ENCODE measurements at places on chromosomes 12 and 14.
A peak's percentile ranks its signal among the peaks of the same experiment; 100 is the strongest.

- no peak for DNase-seq
Observed at GRCh38 chr12:102962986-102963385, 5.5 kb downstream of the ASCL1 start.

DNA sequence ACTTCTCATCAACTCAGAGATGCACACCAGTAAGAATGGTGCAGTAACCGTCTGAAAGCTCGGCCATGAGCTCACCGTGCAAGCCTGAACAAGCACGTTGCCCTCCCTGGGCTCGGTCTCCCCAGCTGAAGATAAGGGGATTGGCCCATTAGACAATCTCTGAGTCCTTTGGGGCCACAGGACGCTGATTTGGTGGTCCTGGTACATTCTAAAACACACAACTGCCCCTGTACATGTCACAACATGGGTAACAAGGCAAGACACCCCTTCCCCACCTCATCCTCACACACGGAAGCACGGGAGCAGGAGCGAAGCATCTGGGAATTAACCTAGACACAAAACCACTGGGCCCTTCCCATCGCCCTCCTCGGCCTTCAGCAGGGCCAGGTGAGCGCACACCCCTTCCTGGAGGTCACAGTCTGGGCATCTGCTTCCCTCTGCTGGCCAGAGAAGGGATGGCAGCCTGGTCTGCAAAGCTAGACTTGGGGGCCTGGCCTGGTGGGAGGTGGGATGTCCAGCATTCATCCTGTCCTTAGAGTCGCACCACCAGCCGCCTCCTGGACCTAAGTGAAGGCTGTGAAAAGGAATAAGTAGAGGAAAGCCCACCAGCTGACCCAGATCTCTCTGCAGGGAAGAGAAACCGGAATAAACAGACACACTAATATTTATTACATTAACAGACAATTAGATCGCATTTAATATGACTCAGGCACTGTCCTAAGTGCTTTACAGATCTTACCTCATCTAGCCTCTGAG is 18.9 kb upstream of the SMUG1 start:
- peak; percentile 63 for DNase-seq

- DNase-seq: no peak
Observed at GRCh38 chr12:4579305-4580102, 17.5 kb downstream of the DYRK4 start.

DNA sequence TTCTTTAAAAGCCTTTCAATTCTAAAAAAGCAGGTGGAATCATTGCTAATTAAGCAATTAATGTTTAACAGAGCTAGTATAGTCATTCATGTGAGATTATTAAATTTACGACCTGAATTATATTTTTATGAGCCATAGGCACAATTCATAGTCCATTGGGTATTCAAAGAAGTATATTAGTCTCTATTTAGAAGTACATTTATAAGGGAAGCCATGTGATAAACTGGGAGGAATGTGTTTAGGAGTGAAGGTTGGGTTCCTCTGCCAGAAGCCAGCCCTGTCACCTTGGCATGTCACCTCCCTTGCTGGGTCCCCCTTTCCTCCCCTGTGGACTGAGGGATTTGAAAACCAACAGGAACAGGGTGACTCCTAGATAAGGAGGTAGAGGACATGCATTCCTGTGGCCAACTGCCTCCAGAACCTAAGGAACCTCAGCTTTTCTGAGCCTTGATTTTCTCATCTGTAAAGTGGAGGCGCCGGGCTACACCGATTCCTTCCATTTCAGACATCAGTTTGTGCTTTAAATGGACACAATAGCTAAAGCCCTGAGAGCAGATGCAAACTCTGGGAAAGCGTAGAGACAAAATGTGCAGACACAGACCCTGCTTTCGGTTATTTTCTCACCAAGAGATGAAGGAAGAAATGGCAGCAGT is 5.4 kb upstream of the KRT2 start:
- DNase-seq: no peak

DNA sequence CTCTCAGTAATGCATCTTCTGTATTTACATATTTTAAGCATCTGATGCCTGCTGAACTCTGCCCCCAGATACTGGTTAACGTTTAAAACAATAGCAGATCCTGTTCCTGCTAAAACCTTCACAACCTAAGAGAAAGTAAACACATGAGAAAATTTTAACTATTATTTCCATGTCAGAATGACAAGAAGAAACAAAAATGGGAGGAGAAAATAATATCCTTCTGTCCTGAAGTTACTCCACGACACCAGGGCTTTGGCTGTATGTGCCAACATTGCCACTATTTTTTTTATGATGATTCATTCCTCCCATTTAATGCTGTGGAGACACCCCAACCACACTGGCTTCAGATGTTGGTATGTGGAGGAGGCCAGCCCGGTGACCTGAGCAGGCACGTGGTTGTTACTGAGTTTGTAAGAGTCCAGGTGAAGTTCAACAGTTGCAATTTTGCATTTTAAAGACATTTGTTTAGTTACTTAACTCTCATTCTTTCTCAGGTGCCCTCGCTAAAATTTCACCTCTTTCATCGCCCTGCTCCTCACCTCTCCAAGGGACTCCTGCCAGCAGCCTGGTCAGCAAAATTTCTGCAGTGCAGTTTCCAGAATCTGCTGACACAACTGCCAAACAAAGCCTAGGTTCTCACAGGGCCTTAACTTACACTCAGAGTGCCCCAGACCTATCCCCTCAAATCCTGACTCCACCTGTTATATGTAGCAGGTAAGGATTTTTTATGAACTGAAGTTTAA is 65.5 kb upstream of the SLCO1C1 start:
- no peak for DNase-seq

DNA sequence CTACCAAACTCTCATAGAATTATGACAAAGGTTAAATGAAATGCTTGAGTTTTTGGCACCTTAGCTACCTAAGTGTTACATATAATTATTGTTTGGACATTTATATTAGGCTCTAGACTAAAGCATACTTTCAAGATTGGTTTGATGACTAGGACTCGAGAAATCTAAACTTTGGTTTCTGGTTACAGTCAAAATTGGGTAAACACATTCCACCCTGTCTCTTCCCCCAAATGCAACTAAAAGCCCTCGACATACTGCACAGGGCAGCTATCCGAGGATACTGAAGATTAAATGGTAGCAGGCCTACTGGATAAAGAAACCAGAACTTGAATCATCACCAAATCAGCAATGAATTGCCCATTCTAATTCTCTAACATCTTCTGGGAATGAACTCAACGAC is 369.1 kb downstream of the PRKD1 start:
- no peak for DNase-seq

DNA sequence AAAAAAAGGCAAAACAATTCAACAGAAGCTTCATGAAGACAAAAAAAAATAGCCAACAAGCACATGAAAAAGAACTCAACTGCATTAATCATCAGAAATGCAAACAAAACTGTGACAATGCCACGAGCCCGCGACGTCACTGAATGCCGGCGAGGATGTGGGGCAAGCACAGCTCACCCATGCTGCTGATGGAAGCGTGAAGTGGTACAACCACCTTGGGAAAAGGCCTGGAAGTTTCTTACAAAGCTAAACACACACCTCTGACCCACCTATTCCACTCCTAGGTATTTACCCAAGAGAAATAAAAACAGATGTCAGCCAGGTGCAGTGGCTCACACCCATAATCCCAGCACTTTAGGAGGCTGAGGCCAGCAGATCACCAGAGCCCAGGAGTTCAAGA is 10.5 kb downstream of the BTBD6 start:
- DNase-seq: no peak

DNA sequence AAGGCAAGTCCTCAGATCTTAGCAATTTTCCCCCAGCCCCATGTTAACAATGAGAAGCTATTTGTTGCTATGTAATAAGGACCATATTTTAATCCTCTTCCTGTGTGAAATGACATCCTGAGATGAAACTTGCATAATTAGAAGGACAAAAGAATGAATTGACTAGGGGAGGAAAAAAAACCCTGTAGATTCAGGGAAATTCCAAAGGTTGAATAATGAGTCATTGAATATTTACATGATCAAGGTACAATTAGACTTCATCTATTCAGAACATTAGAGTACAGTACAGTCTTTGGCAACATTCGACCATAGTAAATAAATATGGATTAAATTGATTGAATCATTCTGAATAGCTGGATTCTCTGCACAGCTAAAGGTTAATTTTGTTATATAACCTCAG is 9.4 kb downstream of the MYBPC1 start:
- DNase-seq: no peak

DNA sequence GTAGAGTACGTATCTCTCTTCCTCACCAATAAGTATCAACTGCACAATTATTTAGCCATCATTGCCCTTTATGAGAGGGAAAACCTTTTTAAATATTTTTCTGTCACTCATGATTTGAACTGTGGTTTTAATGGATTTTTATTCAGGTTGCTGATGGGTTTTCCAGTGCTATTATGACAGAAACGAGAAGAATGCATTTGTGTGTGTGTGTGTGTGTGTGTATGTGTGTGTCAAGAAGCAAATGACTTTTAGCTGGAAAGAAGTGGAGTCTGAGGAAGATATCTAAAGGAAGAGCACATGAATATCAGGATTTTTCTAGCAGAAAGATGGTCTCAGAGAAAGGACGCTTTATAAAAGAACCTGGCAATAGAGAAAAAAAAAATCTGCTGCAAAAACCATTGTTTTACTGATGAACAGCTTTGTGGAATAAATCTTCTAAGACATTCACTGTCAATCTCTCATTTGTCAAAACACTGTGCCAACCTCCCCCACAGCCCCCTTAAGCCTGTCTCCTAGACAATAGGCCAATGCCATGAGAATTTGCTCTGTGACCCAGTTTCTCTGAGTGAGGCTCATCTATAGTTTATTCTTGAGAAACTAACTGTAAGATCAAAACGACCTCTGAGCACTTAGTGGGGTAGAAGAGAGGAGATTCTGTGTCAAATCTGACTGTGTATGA is 417.7 kb downstream of the FLRT2 start:
- DNase-seq: no peak

DNA sequence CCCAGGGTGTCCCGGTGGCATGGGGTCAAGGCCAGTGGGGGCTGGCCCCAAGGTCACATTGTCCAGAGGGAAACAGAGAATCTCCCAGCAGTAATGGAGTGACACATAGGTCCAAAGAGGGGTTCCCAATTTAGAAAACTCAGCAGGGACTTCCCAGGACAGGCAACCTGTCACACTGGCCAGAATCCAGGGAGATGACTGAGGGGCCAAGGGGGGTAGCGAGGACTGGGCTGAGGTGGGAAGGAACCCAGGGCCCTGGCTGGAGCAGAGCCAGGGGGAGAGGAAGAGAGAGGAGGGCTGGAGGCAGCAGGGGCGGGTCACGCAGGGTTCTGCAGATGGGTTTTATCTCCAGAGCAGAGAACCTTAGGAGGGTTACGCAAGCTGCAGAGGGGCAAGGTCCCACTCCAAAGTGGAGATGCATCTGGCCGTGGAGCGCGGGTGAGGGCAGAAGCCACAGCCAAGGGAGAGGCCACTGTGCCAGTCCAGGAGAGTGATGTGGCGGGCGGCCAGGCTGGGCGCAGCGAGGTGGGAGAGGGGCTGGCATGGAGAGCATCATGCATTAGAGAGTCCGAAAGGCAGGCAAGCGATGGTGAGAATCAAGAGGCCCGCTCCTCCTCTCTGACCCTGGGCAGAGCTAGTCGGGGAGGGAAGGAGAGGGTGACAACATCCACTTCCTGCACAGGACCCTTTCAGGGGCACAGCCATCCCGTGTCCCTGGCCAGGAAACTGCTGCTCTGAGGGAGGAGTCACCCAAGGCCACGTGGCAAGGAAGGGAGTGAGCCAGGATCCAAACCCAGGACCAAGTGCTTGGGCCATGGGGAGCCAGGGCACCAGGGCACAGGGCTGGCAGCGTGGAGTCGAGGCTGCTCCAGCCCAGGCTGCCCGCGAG is 29.0 kb downstream of the NCOR2 start:
- no peak for DNase-seq

DNA sequence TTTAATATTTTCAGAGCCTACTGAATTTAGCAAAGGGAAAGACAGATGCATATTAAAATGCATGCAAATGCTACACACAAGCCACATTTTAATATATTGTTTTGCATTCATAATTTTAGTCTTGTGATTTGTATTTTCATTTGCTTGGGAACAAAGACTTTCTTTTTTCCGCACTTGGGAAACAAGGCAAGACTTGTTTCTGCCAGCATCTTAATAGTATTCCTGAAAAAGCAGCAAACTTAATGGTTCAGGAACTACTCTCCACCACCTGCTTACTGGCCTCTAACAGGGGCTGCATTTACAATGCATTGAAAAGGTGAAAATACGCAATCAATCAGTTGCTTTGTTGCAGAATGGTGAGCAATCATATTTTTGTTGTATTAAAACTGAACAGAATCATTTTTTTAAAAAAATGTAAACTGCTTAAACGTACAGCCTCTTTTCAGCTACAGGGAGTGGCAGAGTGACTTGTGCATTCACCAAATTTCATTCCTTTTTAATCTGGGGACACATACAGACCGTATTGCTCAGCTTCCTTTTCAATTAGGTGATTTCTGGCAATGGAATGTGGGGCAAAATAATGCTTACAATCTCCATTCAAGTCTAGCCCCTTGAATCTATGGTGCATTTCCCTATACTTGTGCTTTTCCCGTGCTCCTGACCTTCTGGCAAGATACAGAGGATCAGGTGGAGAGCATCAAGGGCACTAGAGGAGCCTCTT is 144.1 kb upstream of the BTG1 start:
- no peak for DNase-seq

DNA sequence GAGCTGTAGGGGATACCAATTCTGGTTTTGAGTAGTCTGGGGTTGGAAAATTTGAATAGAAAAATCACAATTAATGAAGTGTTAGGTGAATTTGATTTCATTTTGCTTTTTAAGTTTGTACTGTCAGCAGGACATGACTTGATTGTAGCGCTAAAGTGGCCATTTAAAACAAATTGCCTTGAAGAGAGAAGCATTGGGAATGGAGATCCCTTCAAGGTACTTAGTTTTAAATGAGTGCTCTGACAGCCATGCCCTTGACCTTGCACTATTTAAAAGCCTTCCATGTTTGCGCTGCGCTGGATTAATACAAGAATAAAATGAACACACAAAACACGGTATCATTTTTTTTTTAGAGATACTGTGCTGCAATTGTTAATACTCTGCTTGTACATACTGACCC is 345.9 kb downstream of the NAV3 start:
- no peak for DNase-seq

GRCh38 chr12:19138551-19138950 is 9.0 kb downstream of the PLEKHA5 start:
- no peak for DNase-seq

DNA sequence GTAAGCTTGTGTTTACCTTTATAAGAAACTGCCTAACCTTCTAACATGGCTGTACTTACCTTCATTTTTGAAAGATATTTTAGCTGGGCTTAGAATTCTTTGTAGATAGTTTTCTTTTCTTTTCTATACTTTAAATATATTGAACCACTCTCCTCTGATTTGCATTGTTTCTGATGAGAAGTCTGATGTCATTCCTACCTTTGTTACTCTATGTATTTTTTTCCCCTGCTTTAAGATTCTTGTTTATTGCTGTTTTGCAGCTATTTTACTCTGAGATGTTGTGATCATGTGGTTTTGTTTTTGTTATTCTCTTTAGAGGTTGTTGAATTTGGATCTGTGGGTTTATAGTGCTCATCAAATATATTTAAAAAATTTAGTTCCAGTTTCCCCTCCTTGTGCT is 31.8 kb downstream of the CNOT2 start:
- DNase-seq: no peak

- no peak for DNase-seq
Observed at GRCh38 chr14:75162631-75163030, 13.8 kb downstream of the TMED10 start.
